ENCODE measurements at places on chromosomes 3 and 15.

DNA sequence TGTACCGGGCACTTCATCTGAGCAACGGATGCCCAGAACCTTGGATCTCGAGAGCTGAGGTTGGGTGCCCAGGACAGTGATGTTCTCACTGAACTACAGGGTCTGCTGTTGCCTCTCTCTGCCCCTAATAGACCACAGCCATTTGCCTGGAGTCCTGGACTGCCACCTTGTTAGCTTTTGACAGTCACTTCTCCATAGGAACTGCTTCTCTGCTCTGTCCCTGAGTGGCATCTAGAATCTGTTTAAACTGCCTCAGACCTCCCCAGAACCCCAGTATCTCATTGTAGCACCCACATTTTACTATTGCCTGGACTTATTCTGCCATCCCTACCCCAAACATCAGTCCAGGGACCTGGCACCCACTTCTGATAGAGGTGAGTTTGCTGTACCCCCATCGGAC is 194.4 kb downstream of the SLCO3A1 start:
- DNase-seq = no peak

DNA sequence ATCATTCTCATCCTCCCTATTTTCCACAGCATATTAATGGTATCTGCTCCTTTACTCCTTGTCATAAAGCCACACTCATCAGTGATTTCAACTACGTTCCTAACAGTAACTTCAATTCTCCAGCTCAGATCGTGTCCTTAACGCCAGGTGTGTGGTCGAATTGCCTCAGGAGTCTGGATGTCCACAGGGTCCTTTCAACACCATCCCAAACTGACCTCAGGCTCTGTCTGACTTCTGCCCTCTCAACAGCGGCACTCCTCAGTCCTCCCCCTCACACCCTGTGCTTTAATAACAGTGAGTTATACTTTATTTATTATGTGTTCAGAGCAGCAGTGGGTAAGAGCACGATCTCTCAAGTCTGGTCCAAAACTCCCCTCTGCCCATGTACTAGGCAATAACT is 42.4 kb downstream of the ST3GAL6 start:
- DNase-seq = no peak

- no peak for DNase-seq
These were observed 129.1 kb downstream of the RAP2B start for GRCh38 chr3:153291059-153291685.

DNA sequence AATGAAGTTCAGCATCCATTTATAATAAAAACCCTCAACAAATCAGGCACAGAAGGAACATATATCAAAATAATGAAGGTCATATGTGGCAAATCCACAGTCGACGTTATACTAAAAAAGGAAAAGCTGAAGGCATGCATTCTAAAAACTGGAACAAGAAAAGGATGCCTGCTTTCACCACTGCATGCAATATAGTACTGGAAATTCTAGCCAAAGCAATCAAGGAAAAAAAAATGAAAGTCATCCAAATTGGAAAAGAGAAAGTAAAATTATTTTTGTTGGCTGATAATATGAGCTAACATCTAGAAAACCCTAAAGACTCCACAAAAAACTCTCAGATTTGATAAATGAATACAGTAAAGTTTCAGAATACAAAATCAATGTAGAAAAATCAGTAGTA is 1123.2 kb downstream of the TBL1XR1 start:
- DNase-seq = no peak

DNA sequence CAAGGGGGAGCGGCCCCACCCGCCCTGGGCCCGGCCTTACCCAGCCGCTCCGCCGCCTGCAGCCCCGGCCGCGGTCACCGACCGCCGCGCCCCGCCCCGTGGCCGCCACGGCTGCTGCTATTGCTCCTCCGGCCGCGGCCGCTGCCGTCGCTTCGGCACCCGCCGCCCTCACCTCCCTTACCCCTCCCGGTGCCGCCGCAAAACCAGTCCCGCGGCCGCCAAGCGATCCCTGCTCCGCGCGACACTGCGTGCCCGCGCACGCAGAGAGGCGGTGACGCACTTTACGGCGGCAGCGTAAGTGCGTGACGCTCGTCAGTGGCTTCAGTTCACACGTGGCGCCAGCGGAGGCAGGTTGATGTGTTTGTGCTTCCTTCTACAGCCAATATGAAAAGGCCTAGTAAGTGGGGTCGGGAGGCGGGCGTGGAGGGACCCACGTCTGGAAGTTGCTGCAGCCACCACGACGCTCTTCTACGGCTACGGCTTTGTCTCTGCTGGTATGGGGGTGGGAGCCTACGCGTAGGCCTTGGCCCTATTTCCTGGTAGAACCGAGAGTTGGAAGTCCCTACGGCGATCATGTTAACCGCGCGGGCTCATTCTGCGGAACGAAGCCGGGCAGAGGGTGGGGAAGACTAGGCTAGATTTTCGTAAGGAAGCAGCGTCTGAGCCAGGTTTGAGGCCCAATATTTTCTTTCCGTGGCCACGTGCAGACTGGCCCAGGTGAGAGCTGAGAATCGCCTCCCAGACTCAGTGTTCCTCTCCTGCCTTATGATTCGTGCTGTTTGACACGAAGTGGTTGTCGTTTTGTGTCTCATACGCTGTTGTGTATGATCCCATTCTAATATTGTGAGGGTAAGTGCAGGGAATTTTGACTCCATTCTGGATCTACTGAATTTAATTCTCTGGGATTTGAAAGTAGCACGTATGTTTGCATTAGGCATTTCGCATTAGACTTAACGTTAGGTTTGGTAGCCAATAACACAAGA is at the start of the genes GNL3 and PBRM1:
GNL3 (plus strand) TSS at position 324 of the 983 bp plus-strand sequence; CDS start at position 385, 61 bp downstream.
PBRM1 (minus strand) TSS at position 205 of the 983 bp plus-strand sequence.
- DNase-seq = peak; percentile 89

- DNase-seq = peak; percentile 39
These were observed 8.5 kb downstream of the SHOX2 start for GRCh38 chr3:158097593-158098308.

DNA sequence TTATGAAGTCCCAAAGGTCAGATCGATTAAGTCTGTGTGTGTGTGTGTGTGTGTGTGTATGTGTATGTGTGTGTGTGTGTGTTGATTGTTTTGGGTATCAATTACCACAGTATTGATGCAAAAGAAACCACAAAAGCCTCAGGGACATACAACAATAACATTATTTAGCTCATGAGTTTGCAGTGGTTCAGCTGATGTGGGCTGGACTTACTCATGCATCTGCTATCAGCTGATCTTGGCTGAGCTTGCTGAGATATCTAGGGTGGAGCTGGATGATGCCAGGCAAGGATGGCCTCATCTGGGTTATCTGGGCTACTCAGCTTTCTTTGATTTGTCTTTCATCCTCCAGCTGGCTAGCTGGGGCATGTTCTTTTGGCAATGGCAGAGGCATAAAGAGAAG is 82.4 kb upstream of the PRR23C start:
- DNase-seq = no peak

GRCh38 chr3:151499168-151499567 is 38.3 kb upstream of the IGSF10 start:
- DNase-seq = no peak

DNA sequence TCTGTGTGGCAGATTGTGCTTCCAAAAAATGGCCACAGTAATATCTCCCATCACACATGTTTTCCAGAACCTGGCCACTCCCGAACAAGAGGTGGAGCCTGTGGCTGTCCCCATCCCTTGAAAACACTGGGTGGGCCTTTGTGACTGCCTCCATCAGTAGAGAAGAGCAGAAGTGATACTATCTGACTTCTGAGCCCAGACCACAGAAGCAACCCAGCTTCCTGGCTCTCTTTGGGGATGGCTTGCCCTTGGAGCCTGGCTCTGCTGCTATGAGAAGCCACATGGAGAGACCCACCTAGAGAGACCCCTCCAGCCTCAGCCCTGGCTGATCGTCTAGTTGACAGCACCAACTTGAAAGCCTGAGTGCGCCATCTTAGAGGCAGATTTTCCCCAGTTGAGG is 39.8 kb upstream of the CMTM8 start:
- no peak for DNase-seq

- DNase-seq = no peak
These were observed 48.2 kb upstream of the CFAP161 start for GRCh38 chr15:81085898-81086297.

DNA sequence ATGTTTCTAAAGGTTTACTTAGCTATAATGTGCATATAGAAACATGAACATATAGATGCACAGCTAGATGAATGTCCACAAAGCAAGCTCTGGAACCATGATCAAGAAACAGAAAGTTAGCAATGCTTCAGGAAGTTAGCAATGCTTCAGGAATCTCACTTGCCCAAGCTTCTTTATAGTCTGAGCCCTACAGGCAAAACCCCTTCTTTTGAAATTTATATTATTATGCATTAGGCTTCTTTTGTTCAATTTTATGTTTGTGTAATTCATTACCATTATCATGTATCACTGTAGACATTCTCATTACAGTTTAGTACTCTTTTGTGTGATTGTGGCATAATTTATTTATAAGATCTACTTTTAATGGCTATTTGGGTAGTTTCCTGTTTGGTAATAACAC is 286.4 kb upstream of the BCHE start:
- DNase-seq = no peak

- DNase-seq = no peak
These were observed 22.7 kb downstream of the SACM1L start for GRCh38 chr3:45711931-45712330.

DNA sequence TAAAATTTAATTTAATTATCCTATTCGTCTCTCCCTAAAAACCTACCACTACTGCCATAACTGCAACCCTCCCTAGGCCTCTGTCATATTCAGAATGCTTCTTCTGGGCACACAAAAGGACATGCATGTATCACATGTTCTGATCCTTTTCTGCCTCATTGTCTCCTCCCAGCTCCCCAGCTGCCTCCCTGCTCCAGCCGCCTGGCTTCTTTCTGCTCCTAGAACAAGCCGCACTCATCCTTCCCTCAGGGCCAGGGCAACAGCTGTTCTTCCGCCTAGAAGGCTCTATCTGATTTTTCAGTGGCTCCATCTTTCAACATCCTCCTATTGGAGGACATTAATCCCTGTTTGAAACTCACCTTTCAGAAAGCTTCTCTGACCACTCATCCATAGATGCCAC is 38.6 kb downstream of the TMED3 start:
- no peak for DNase-seq

GRCh38 chr15:88717382-88718031 is 78.7 kb downstream of the ISG20 start:
- DNase-seq = no peak

DNA sequence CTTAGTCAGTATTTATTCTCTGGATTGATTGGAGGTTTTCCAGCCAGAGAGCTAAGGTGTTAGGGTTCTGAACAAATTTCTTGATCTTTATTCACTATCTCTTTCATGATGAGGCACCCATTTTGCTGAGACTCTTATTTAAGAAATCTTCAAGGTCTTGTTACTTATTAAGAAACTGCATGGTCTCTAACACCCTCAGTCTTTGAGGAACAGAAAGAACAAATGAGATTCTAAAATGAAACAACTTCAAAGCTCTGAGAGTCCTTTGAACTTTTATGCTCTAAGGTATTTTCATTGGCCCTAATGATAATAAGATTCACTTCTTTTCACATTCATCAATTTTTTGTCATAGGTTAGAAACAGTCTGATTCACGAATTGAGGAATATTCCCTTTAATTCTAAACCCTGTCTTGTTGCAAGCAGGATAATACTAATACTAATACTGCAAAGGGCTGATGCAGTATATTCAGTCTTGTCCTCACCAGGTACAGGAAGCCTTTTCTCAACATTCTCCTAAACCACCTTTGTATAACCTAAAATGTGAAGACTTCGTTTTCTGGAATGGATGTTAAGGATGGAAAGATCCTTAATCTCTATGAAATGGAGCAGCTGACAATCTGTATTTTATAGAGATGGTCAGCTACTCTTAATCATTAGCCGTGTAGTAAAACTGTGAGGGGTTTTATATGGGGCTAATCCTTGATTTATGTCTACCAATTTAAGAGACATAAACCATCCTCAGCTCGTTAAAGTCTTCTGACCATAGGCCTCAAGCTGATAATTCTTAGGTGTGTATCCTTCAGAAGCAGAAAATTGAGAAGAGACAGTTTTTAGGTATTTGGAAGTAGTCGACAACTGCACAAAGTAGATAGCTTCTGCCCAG is 198.3 kb downstream of the OTOL1 start:
- no peak for DNase-seq

DNA sequence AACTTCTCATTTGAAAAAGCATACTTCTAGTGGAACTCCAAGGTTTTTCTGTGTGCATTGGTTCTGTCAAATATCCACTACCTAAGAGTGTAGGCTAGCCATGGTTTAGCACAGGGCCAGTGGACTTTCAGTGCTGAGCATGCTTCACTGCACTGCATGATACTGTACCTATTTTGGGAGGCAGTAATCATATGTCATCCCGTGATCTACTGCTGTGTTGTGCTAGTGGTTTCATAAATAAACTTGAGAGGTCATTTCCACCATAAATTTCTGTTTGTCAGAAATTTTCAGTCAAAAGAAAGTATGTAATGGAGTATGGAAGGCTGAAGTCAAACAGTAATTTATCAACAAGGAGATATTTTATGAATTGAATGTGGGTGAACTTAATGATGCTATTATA is 203.6 kb downstream of the ROBO1 start:
- DNase-seq = no peak

- DNase-seq = no peak
These were observed 41.0 kb upstream of the TRAK1 start for GRCh38 chr3:42050126-42050525.

DNA sequence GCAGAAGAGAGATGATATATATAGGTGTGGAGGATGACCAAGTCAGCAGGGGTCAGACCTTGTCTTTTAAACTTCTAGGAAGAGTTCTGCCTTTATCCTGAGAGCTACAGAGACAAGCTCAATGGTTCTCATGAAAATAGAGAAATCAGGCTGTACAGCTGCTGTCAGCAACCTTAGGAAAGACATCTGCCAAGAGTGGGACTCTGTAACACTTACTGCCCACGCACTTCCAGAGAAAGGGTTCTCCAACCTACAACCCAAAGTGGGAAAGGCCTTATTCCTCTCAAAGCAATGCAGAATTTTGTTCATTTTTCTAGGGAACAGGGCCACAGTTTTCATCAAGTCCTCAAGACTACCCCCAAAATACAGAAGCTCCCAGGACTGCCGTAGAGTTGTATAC is 138.7 kb downstream of the STT3B start:
- DNase-seq = no peak

DNA sequence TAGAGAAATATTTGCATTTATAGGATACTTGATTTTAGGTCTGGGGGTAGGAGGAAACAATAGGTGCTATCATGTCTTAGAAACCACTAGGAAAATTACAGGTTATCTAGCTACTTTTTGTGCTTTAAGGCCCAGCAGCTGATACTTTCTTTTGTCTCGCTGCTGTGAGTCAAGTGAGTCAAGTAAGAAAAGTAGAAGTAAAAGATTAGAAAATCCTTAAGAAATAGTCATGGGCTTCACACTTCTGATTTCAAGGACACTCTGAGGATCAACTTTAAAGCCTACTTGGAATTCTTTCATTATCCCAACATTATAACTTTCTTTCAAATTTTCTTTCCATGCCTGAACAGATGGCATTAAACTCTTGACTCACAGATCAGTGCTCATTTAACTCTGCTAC is 95.2 kb upstream of the RBMS3 start:
- no peak for DNase-seq
